ENCODE measurements at places on chromosomes 16 and 17. TPM values are rescaled to one million over a fixed set of nuclear protein-coding genes. Genes with fewer than 3 reads are reported as not detected.

Gene BTBD17
- not detected for polyA plus RNA-seq

Gene IGSF6
- polyA plus RNA-seq: 0.41 TPM

Gene ABCA6
- polyA plus RNA-seq: not detected

Gene RHBDF1
- not detected for polyA plus RNA-seq

Gene TLCD3B
- not detected for polyA plus RNA-seq

Gene CRHR1
- polyA plus RNA-seq: not detected

All from naive thymus-derived CD4-positive, alpha-beta T cell (primary cell).